ENCODE measurements at places on chromosomes 5 and 9.

GRCh38 chr5:180401229-180401907 is 48.2 kb upstream of the GFPT2 start:
- DNase-seq: no peak

DNA sequence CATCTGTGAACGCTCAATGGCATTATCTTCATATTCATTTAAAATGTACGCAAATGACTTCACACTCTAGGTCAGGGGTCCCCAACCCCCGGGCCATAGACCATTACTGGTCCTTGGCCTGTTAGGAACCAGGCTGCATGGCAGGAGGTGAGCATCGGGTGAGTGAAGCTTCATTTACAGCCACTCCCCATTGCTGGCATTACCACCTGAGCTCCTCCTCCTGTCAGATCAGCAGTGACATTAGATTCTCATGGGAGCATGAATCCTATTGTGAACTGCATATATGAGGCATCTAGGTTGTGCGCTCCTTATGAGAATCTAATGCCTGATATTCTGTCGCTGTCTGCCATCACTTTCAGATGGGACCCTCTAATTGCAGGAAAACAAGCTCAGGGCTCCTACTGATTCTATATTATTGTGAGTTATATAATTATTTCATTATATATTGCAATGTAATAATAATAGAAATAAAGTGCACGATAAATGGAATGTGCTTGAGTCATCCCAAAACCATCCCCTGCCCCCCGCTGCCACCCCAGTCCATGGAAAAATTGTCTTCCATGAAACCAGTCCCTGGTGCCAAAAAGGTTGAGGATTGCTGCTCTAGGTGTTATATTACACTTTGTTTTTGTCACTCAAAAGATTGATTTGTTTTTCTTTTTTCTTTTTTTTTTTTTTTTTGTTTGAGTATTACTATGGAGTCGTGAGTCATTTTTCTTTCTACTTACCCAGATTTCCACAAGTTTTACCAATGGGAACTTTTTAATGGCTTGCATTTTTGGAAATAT is 127.2 kb downstream of the DOCK8 start:
- DNase-seq: no peak

- no peak for DNase-seq
These were observed 138.9 kb upstream of the SGCD start for GRCh38 chr5:156188016-156188415.

GRCh38 chr5:2686321-2687124 is 65.0 kb downstream of the IRX2 start:
- no peak for DNase-seq

- DNase-seq: no peak
These were observed 73.9 kb upstream of the DAB2IP start for GRCh38 chr9:121577572-121577971.

DNA sequence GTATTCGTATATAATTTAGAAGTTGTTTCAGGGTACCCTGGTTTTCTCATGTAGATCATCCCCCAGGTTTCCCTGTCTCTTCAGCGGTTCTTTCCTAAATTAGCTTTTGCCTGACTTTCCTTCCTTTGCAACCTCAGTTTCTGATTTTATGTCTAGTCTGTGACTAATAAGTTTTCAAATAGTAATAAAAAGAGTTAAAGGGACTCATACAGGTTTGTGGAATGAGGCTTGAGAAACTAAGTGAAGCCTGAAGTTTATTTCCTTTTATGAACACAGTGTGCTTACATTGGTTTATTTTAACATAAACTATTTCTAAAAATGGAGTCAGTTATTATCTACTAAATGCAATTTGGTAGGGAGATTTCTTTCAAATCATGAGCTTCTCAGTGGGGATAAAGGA is 96.8 kb downstream of the TRIO start:
- DNase-seq: no peak

- no peak for DNase-seq
These were observed 9.6 kb upstream of the ADRB2 start for GRCh38 chr5:148816782-148817181.

DNA sequence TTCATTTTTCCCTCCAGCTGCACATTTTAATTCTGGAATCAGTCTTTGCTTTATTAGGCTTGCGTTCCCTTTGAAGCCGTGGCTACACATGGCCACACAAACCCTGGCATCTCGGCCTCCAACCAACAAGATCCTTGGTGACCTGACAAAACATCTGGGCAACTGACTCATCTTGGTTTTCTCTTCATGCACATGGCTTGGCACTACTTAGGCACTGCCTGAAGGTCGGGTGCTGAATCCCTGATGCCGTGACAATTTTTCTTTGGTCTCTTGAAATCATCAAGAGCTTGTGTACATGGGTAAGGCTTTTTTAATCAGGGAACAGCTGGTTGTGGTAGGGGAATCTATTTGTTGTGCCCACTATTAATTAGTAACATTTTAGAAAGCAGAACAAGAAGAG is 16.0 kb upstream of the PAPPA start:
- DNase-seq: no peak

- peak; percentile 76 for DNase-seq
These were observed 830 bp downstream of the TRAF1 start for GRCh38 chr9:120925535-120926396.

- DNase-seq: no peak
These were observed 54.0 kb upstream of the SLC30A5 start for GRCh38 chr5:69039829-69040228.

DNA sequence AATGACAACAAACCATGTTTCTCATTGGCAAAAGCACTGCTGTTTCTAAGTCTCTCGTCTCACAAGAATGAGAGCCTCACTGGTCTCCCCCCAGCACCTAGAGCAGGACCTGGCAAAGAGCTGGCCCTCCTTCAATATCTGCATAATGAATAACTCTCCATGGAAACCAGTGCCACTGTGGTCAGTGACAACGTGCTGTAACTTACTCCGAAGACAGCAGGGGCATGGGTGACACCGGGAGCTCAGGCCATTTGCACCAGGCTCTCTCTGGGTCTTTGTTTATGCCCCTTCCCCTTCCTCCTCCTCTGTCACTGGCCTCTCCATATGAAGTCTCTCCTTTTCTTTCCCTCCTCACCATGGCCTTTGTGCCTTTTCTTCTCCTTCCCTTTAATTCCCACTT is 33.3 kb downstream of the TAS2R1 start:
- no peak for DNase-seq

GRCh38 chr9:34723141-34723540 is 13.2 kb upstream of the CCL21 start:
- DNase-seq: no peak
